ENCODE measurements at places on chromosomes 6 and 20.

- no peak for DNase-seq
Observed at GRCh38 chr6:63307581-63308246, 12.1 kb downstream of the LGSN start.

DNA sequence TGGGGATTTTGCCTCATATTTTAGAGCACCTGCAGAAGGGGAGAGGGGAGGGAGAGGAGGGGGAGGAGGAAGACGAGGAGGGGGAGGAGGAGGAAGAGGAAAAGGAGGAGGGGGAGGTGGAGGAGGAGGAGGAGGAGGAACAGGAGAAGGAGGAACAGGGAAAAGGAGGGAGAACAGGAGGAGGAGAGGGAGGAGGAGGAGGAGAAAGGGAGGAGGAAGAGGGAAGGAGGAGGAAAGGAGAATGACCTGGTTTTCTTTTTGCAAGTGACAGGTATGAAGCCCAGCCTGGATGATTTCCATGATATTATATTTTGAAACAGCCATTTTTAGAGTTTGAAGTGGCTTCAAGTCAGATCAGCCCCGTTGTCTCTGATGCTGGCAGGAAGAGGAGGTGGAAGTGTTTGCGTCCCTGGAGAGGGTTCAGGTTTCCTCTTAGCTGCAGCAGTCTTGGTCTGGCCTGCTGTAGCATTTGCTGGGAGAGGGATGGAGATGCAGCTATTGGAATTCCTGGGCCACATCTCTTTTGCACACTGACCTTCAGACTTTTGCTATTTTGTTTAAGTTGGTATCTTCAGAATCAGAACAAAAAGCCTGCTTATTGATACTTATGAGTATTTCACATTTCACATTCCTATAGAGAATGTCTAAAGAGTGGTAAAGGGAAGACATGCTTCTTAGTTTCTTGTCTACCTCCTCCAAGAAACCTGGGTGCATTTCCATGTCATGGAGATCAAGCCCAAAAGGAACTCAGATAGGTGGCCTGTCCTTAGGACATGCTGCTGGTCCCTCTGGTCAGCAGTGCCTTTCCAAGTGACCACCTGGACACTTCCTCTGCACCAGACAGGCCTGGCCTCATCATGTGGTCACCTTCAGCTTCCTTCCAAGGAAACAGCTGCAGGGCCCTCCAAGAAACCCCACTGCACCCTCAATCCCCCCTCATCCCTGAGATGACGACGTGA lies 54.3 kb upstream of the IYD start:
- DNase-seq: no peak

- peak; percentile 38 for DNase-seq
Observed at GRCh38 chr6:142551274-142551811, 249.5 kb downstream of the ADGRG6 start.

GRCh38 chr20:575230-575629 lies 31.6 kb upstream of the CSNK2A1 start:
- no peak for DNase-seq
